ENCODE measurements at places on chromosomes 11 and 22. TPM values are rescaled to one million over a fixed set of nuclear protein-coding genes. Genes with fewer than 3 reads are reported as not detected.

SLC1A2 gene
- not detected for total RNA-seq

DNA sequence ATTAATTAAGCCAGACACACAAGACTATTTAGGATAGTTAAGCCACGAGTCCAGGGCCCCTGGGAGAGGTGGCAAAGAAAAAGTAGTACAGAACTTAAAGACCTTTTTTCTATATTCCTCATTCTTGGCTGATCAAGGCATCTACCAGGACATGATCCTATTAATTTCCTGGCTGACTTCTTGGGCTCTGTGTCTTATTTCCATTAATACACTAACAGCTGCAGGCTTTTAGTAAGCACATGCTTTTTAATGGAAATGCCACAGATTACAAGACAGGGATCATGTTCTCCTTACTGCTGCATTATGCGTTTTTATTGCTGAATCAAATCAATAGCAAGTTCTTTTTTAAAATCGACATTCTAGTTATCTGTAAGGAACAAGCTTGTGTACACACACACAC is 35.2 kb downstream of the BTG4 start:
- H3K36me3 ChIP-seq, result no peaks in the 10 kb centered on the region
- no peak overlapping the region for H3K4me3 ChIP-seq
- H3K27ac ChIP-seq, result no peak overlapping the region
- no peak for DNase-seq
- H3K4me1 ChIP-seq, result no peaks in the 10 kb centered on the region
- no peaks in the 10 kb centered on the region for H3K27me3 ChIP-seq

DNA sequence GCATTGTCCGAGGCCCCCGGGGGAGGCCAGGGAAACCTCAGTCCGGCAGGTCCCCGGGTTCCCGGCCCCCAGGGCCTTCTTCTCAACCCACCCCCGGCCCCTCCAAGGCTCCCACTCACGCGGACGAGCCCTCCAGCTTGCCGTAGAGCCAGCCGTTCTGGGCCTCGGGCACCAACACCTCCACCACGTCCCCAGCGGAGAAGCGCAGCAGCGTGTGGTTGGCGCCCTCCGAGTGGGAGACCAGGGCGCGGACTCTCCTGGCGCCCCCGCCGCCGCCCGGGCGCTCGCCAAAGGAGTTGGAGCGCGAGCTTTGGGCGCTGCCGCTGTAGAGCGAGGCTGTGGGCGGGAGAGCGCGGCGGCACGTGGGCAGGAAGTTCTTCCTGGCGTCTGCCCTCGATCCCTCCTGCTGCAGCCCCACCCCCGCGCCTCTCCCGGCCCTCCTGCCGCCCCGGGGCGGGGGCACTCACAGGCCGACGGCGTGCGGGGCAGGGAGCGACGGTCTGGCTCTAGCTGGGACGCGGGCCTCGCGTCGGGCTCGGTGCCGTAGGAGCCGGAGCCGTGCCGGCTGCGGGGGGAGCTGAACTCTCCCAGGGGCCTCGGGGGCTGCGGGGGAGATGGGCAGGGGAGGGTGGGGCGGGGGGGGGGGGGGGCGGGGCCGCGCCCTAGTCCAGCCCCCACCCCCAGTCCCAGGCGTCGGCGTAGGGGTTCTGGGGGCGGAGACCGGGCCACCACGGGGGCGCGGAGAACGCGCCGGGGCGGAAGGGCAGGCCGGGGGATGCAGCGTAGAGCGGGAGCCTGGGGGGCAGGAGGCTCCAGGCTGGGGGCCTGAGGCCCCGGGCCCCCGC is 4.9 kb upstream of the SLC16A8 start:
- no peak overlapping the region for H3K4me3 ChIP-seq
- H3K4me1 ChIP-seq, result no peaks in the 10 kb centered on the region
- no peaks in the 10 kb centered on the region for H3K27me3 ChIP-seq
- H3K27ac ChIP-seq, result no peak overlapping the region
- DNase-seq, result no peak

- no peaks in the 10 kb centered on the region for H3K36me3 ChIP-seq
- H3K4me3 ChIP-seq, result no peak overlapping the region
- no peak for DNase-seq
- H3K4me1 ChIP-seq, result no peaks in the 10 kb centered on the region
- no peak overlapping the region for H3K27ac ChIP-seq
Measured at GRCh38 chr22:24995649-24996180, 43.2 kb downstream of the KIAA1671 start.

GRCh38 chr11:88194990-88195389 is 19.7 kb upstream of the RAB38 start:
- no peak for DNase-seq
- H3K4me1 ChIP-seq, result no peaks in the 10 kb centered on the region
- H3K27ac ChIP-seq, result no peak overlapping the region

- H3K4me3 ChIP-seq, result no peak overlapping the region
- DNase-seq, result no peak
- no peaks in the 10 kb centered on the region for H3K4me1 ChIP-seq
- H3K36me3 ChIP-seq, result peaks cover 27% of the 10 kb centered on the region
Measured at GRCh38 chr22:31825513-31825912, 71.7 kb downstream of the DEPDC5 start.

DNA sequence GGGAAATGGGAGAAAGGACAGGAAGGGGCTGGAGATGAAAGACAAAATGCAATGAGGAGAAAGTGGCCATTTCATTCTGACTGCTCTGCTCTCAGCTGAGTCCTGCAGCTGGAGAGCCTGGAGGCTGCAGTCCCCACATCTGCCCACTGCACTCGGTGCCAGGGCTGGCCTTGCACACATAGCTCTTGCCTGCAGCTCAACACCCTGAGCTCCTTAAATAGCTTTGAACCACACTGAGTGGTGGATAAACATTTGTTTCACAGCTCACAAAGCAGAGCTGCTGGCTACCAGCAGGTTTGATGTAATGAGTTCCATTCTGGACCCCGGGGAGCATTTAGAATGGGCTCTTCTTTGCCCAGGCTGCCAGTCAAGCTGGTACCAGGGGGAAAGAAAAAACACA is 426.1 kb upstream of the CADM1 start:
- H3K27me3 ChIP-seq, result no peaks in the 10 kb centered on the region
- H3K4me3 ChIP-seq, result no peak overlapping the region
- no peaks in the 10 kb centered on the region for H3K36me3 ChIP-seq
- DNase-seq, result no peak

DNA sequence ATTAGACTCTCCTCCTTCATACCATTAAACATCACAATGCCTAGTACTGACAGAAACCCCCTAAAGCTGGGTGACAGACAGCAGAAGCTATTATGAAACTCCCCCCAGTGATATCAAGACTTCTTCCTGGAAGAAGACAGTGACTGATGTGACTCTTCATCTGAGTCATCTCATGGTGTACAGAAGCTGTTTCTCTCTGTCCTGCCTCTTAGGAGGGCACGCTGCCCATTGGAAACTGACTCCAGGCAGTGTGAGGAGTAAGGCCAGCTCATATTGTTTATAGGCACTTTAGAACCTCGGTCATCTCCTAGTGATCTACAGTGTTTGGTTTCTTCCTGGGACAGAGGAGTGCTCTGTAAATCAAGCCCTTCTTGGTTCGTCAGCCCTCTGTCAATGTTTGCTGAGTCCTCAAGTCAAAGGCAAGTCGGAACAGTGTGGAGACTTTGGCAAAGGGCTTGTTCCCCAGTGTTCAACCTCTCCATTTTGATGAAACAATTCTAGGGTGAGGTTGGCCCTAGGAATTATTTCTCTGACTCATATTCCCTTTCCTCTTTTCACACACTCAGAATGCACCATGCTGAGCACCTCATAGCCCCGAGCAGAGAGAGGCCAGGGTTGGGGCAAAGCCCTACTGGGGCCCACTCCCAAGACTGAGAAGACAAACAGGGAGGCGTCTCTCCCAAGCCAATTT is 172.5 kb upstream of the TMEM45B start:
- H3K27ac ChIP-seq, result no peak overlapping the region
- H3K4me3 ChIP-seq, result no peak overlapping the region
- H3K4me1 ChIP-seq, result peaks cover under 1% of the 10 kb centered on the region
- no peaks in the 10 kb centered on the region for H3K36me3 ChIP-seq
- no peaks in the 10 kb centered on the region for H3K27me3 ChIP-seq
- DNase-seq, result no peak

GRCh38 chr11:64643256-64643881 is 52.3 kb downstream of the SLC22A12 start:
- H3K4me1 ChIP-seq, result no peaks in the 10 kb centered on the region
- no peak overlapping the region for H3K27ac ChIP-seq
- H3K27me3 ChIP-seq, result peaks cover 33% of the 10 kb centered on the region
- DNase-seq, result no peak
- no peaks in the 10 kb centered on the region for H3K36me3 ChIP-seq

Data from CD8-positive, alpha-beta memory T cell (primary cell).